Ammon's horn (tissue), 1 donor: ENCODE measurements at places on chromosomes 1 and 21.

GRCh38 chr1:12387641-12388040 is 157.8 kb downstream of the VPS13D start:
- no peak for DNase-seq

DNA sequence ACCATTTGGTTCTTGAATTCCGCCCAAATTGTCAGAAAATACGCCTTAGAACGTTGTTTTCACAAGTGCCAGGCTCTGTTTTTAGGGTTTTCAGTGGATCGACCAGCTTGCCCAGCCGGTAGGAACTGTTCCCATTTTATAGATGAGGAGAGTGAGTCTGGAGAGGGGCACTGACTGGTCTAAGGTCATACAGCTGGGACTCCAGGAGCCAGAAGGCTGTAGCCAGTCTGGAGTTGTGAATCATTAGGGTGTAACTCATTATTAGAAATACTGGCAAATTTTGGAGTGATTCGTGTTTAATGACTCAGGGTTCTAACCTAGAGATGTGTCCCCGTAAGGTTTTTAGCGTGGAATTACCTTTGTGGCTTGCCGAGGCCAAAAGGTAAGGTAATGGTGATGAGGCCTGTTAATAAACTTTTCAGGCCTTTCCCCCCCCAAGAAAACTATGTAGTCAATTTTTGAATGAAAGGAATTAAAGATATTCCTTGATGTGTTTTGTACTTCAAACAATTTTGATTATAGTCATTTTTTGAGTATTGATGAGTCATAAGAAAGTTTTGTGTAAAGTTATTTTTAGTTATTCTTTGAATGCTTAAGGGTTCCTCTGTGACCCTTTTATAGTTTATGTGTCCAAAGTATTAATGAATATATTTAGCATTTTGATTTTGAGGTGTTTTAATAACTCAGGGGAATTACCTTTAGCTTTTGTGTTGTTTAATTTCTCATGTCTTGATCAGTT is 2.1 kb downstream of the DYRK1A start:
- no peak for DNase-seq

GRCh38 chr1:18977428-18977827 is 21.0 kb upstream of the IFFO2 start:
- no peak for DNase-seq

GRCh38 chr1:109923131-109923945 is 12.7 kb downstream of the CSF1 start:
- no peak for DNase-seq

DNA sequence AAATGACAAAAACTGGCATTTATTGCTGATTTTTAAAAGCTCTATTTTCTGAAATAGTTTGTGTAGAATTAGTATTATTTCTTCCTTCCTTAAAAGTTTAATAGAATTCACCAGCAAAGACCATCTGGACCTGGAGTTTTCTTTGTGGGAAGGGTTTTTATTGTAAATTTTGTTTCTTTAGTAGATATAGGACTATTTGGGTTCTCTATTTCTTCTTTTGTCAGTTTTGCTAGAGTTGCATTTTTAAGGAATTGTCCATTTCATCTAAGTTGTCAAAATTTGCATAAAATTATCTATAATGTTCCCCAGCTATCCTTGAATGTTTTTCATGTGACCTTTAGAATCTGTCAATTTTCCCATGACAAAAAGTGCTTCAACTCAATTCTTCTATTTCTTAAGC is 28.8 kb upstream of the LRP8 start:
- DNase-seq, result no peak

GRCh38 chr1:232776526-232777106 is 28.6 kb upstream of the MAP10 start:
- no peak for DNase-seq

DNA sequence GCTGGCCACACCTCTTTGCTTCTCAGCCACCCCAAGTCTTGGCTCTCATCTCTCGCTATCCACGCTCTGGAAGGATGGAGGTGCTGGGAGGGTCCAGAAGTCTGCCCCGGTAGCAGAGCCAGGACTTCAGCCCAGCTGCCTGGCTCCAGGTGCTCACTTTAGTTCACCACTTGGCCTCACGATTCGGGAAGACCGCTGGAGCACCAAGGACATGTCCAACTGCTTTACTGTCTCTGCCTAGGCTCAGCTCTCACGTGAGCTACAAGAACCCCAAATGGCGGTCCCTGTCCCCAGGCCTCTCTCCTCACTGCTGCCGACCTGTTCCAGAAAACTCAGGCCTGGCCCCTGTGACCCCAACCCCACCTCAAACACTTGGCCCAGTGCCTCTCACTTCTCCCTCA is 3.4 kb downstream of the TRIM11 start:
- DNase-seq, result no peak

DNA sequence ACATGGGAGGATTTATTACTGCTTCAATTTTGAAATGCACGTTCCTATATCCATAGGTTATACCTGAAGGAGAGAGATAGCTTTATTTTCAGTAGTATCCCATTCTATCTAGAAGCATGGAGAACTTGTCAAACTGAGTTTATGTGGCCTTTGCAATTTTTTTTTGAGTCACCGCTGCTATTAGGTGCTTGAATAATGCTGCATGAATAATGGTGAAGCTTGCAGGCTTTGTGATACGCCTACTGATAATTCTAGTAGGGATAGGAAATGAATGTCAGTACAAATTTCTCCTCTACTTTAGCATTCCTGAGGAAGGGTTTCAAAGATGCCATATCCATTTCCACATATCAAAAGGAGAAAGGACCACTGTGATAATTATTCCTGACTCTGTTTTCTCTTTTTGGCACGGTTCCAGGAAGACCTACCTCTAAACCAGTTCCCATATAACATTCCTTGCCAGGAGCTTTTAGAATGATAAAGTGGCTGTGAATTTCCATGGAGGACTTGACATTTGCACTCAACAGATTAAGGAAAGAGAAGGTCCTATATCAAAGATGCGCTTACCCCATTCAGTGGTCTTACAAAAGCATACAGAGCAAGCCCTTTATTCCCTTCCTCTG is 83.5 kb downstream of the SPATA46 start:
- DNase-seq, result no peak

GRCh38 chr1:198967566-198967965 is 328.7 kb downstream of the PTPRC start:
- no peak for DNase-seq

- no peak for DNase-seq
These were observed 112.1 kb upstream of the C1orf87 start for GRCh38 chr1:60185684-60186083.

GRCh38 chr21:17387030-17387617 is 125.7 kb upstream of the CXADR start:
- DNase-seq, result peak; percentile 73

- DNase-seq, result no peak
These were observed 54.0 kb downstream of the PIK3CD start for GRCh38 chr1:9705337-9706093.

DNA sequence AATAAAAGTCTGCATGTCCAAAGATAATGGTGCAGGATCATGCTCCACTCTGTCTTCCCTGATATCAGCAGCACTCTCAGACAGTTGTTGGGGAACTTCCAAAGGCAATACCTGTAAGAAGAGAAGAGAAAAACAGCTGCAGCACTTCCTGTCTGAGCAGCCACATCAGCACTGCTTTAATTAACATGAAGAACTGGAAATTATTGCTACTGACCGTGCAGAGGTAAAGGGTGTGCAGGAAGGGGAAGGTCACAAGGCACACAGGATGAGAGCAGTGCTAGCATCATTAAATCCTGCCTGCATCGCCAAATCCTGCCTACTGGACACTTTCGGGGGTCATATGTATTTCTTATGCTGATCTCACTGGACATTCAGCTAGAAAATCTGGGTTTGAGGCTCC is 379.0 kb downstream of the LMX1A start:
- no peak for DNase-seq

- DNase-seq, result no peak
These were observed 104.3 kb downstream of the LACTBL1 start for GRCh38 chr1:22868331-22868730.

- no peak for DNase-seq
These were observed 7.6 kb downstream of the SIM2 start for GRCh38 chr21:36706482-36706852.

DNA sequence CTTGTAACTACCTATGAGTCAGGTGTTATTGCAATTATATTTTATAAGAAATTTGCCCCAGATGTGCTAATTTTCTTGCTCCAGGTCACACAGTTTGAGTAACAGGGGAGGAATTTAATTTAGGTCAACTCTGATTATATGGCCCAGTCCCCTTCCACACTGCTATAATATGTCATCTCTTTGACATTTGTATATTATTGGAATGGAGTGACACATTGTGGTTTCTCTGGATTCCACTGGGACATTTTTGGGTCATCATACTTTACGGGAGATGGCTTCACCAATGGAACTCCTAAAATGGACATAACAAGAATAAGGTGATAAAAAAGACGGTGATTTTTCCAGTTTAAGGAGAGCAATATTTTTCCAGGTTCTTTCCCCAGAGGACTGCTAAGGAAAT is 191.2 kb downstream of the DISC1 start:
- DNase-seq, result no peak
